Ecto neural progenitor cell (in vitro differentiated cells): ENCODE measurements at places on chromosomes 4 and X.

DNA sequence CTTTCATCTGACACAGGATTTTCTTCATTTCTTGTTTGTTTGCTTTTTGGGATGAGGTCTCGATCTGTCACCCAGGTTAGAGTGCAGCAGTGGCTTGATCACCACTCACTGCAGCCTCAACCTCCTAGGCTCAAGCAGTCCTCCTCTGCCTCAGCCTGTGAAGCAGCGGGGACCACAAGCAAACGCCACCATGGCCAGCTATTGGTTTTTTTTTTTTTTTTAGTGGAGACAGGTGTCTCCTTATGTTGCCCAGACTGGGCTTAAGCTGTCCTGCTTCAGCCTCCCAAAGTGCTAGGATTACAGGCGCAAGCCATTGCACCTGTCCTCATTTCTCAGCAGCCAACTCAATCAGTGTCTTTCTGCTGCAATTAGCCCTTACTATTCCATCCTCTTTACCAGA, 10.3 kb downstream of the SPRY1 start:
- no peak for DNase-seq

DNA sequence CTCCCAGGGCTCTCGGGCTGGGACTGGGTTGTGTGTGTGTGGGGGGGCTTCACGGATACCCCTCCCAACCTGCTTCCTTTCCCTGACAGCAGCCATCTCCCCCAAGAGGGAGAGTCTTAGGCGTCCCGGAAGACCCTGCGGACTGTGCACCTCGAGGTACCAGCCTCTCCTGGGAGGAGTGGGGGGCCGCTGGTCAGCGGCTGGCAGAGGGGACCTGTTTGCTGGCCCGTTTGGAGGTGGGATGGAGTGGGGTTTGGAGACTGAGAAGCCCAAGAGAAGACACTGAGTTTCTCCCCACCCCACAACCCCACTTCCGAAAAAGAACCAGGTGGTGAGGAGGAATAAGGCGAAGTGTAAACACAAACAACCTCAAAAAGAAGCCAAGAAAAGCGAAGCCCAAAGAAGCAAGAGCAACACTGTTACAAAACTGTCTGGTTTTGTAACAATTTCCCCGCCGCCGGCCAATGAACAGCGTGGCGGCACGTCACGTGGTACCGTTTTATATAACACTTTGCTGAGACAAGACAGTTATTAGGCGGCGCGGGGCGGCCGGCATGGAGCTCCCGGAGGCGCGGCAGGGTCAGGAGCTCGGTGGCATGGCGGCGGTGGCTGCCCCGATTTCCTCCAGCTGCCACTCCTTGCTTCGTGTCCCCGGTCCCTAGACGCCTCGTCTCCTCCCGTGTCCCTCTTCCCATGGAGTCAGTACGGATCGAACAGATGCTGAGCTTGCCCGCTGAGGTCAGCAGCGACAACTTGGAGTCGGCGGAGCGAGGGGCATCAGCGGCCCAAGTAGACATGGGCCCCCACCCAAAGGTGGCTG, at the start of gene LONRF3:
Gene LONRF3, plus strand, starts transcription at position 531 of the 820 bp plus-strand sequence. Its CDS starts 163 bp downstream, at position 694.
- DNase-seq = peak; percentile 49

DNA sequence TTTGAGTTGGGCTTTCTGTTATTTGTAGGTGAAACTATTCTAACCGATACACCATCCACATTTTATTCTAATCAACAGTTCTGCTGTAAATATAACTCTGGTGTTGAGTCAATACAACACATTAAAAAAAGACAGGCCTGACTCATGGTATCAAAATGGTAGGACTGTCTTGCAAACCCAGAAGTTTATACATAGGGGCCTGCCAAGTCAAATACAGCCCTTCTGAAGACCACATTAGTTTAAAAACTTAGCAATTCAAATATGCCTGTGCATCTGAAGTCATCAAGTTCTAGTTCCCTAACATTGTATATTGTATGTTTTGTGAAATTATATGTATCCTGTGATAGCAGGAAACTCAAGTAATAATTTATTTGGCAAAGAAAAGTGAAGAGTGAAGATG, 24.4 kb upstream of the PDE5A start:
- DNase-seq = no peak

DNA sequence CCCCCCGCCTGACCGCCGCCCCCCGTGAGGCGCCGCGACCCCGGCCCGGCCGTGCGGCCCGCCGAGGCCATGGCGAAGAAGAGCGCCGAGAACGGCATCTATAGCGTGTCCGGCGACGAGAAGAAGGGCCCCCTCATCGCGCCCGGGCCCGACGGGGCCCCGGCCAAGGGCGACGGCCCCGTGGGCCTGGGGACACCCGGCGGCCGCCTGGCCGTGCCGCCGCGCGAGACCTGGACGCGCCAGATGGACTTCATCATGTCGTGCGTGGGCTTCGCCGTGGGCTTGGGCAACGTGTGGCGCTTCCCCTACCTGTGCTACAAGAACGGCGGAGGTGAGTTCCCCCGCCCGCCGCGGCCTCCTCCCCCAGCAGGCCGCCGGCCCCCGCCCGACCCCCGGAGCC, 780 bp downstream of the SLC6A8 start:
- DNase-seq = no peak

GRCh38 chr4:113325876-113326615, 276.6 kb downstream of the ANK2 start:
- DNase-seq = no peak

- no peak for DNase-seq
Observed at GRCh38 chr4:123555807-123556273, 159.2 kb downstream of the SPRY1 start.

GRCh38 chr4:127776620-127777019, 5.5 kb upstream of the HSPA4L start:
- DNase-seq = no peak

DNA sequence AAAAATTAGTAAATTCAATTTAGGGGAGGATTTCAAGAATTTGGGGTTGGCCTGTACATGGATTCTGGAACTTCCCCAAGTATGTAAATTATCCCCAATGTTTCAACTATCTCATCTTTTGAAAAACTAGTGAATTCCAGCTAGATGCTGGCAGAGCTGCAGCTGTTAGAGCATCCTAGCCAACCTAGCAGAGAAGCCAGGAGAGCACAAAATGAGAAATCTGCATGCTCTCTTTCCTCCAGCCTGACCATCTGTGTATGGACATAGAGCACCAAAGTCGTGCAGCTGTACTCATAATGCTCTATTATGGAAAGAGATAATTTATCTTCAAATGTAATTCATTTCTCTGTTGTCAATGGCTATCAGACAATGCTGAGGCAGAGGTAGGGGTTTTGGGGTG, 1217.7 kb downstream of the PCDH19 start:
- no peak for DNase-seq

GRCh38 chr4:47715716-47716416, 122.0 kb downstream of the CORIN start:
- DNase-seq = no peak

GRCh38 chrX:151359931-151360871, 36.8 kb upstream of the VMA21 start:
- DNase-seq = peak; percentile 60

DNA sequence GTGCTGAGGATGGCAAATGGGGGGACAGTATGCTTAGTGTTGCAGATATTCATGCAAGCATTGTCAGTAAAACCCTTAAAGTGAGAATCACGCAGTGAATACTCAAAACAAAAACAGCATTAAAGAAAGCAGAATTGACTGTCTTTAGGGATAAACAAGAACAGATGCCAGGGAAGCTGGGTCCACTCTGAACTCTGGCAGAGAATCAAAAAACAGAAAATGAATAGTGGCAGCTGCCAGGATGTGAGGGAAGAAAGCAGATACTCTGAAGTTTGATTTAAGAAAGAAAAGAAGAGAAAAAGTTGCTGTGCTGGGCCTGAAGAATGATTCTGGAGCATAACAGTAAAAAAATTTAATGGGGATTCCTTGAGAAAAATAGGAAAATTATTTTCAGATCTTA, 131.5 kb downstream of the GABRA2 start:
- no peak for DNase-seq

- DNase-seq = no peak
Observed at GRCh38 chr4:26345565-26345938, 24.7 kb downstream of the RBPJ start.

GRCh38 chr4:29320947-29321620, 1399.1 kb upstream of the PCDH7 start:
- no peak for DNase-seq

GRCh38 chr4:176492646-176493302, 173.0 kb downstream of the SPCS3 start:
- DNase-seq = no peak

DNA sequence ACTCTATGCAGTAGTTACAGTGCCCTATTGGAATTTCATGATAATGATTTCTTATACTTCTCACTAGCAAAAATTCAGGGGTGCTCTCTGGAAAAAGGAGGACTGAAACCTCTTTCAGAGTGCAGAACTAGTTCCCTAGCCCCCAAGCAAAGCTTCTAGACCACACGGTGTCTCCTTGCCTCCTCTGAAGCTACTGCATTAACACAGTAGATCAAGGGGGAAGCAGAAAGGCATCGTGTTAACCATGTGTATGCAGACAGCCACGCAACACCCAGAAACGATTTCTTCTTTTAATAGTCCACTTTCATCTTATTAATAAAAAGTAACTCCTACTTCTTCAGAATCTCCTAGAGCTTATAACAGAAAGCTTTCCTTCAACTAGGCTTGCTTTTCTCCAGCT, 44.7 kb downstream of the MAML3 start:
- DNase-seq = no peak

- no peak for DNase-seq
Observed at GRCh38 chr4:154073107-154073822, 284.4 kb upstream of the SFRP2 start.

GRCh38 chr4:145755802-145756201, 75.9 kb downstream of the C4orf51 start:
- no peak for DNase-seq

- DNase-seq = no peak
Observed at GRCh38 chrX:45781901-45782553, 581.4 kb upstream of the DIPK2B start.

DNA sequence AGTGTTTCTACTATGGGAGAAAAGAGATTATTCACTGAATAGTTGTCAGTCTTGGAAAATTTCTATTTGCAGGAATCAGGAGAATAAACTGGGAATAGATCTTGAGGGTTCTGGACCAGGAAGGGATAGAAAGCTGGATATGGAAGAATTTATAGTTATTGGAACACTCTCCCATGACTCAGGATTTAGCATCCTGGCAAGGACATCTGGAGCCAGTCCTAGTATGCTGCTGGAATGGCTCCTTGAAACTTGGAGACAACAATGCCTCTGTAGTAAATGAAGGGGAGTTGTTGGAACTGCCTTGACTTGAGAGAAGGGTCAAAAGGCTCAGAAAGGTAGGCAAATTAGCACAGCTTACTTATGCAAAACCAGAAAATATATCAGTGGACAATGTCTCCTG, 23.5 kb upstream of the THOC2 start:
- DNase-seq = no peak
